ENCODE measurements at places on chromosomes 7 and 10.

- no peak for DNase-seq
These were observed at the start of gene IFIT1B for GRCh38 chr10:89377705-89378637. Gene IFIT1B, plus strand, starts transcription at chr10:89378056. Its CDS starts 80 bp downstream, at chr10:89378136.

GRCh38 chr10:47296156-47296894 lies 3.7 kb upstream of the GDF10 start:
- peak; percentile 34 for DNase-seq

- no peak for DNase-seq
These were observed 95.4 kb downstream of the TRIL start for GRCh38 chr7:28862595-28863272.

DNA sequence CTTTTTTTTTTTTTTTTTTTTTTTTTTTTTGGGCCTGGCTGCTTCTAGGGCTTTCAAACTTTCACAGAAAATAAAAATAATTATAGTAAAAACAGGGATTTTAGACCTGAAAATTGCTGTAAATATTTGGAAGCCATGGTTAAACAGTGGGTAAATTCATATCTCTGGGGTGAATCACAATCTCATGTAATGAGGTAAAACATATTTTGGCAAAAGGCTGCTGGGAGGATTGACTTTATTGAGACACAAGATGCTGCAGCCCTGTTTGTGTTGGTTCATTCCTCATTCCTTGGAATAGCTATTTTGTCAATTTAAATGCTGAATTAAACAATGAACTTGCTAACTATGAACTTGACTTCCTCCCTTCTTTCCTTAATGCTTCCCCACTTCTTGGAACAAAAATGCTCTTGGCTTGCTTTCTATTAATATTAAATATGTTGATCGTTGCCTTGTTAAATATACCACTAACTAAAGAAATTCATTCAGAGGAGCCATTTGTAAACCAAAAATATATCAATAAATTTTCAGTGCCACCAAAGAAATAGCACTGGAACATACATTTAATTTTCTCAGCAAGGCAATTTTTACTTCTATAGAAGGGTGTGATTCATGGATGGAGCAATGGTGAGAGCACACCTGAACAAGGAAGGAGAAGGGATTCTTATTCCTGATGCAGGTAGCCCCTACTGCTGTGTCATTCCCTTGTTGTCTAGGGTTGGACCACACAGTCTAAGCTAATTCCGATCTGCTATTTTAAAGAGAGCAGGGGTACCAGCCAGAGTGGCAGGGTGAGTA lies 24.6 kb downstream of the AGK start:
- no peak for DNase-seq

- no peak for DNase-seq
These were observed 113.8 kb upstream of the CACUL1 start for GRCh38 chr10:118868589-118868988.

DNA sequence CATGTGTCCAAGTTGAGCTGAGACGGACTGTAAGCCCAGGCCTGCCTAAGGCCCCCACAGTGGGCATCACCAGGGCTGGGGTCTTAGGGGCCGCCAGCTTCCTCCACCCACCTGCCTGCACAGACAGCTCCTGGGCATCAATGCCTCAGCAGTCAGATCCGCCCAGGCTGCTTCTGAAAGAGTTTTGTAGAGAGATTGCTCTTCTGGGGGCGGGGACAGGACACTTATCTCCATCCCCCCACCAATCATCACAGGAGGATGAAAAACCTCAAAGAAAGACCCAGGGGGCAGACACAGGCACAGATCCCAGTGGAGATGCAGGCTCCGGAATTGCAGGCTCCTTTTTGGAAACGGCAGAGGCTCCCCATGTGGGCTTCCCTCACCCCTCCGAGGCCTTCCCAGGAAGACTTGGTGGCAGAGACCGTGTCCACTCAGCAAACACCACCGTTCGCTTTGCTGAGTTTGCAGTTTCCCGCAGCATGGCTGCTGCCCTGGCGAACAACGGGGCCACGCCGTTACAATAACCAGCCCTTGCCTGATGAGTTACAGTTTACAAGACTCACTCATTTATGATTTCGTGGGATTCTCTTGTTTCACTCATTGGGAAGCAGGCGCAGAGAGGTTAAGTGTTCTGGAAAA lies 96.4 kb downstream of the MKI67 start:
- DNase-seq, result no peak

DNA sequence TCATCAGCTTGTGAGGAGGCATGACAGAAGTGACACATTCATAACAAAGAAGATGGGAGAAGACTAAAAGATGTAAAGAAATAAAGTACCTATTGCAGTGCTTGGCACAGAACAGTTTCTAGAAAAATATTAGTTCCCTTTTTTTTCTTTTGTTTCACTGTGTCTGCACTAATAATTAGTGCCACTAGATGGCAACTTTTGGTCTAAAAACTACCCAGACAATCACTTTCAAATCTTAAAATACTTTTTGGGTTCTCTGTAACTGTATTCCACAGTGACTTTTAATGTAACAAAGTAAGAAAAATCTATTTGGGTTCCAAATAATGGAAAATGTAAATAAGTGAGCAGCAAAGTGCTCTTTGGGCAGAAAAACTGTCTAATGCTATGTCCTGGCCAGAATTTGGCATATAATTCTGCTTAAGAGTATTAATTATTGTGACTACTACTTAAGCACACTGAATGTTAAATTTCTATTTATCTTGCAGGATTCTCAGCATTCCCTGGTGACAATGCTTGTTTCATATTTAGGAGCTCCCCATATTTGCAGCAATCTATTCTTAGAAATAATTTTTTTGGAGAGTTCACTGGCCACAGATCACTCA lies 134.8 kb upstream of the KIF5B start:
- peak; percentile 25 for DNase-seq

DNA sequence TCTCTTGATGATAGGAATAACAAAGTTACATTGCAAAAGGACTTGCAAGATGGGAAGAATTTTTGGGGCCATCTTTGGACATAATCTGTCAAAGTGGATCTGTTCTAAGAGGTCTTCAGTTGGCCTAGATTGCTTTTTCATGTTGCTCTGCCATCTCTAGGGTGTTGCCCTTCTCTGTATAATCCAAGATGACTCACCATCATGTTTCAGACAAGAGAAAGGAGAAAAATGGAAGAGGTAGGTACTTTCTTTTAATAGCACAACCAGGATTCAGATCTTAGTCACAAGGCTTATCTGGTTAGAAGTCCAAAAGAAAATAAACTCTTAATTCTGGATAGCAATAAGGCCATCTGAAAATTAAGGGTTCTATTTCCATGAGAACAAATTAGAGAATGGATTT lies 38.7 kb upstream of the FOXP2 start:
- no peak for DNase-seq

DNA sequence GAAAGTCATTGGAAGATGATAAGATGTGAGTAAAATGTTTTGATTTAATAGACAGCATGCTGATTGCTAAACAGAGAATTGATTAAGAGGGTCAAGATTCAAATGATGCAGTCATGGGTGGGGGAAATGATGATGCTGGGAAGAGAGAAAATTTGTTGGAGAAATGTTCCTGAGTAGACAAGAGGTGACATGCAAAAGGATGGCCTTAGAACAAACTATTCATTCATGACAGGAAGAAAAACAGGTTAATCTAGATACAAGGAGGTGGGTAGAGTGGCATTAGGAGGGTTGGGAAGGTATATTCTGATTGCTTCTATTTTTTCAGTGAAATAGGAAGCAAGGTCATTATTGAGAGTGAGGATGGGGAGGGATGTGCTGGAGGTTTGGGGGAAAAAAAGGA lies 146.7 kb downstream of the SEM1 start:
- no peak for DNase-seq

DNA sequence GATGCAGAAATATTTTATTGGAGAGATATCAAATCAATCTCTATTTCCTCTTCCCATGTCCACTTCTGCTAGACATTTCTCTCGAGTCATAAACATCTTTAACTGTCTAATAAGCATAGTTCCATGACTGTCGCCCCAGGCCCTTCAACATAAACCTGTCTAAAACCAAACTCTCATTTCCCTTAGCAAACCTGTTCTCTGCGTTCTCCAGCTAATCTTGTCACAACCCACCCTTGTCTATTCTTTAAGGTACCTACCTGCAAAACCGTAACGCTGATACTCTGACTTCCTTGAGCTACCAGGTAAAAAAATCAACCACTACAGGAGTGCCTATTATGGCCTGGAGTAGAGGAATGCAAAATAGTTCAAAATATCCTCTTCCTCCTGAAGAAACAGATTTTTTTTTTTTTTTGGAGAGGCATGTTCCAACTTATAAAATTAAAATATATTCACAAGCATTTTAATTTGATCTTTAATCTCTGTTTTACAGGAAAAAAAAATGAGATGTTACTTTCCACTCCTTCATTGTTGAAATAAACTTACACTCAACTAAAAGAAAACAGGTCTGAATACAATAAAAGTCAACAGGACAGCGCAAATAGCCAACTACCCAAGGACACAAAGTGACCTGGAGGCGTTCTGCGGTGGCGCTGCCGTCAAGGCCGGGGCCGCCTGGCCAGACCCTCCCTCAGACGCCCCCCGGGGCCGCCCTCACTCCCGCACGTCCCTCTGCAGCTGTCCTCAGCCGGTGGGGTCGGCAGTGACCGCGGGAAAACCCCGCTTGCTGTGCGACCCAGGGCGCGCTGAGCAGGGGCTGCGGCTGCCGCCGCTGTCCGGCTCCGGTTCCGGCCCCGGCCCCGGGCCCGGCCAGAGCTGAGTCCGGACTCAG lies 765 bp downstream of the SLC25A40 start:
- DNase-seq, result peak; percentile 39

- no peak for DNase-seq
These were observed 9.2 kb downstream of the CCDC201 start for GRCh38 chr7:45863715-45864114.

DNA sequence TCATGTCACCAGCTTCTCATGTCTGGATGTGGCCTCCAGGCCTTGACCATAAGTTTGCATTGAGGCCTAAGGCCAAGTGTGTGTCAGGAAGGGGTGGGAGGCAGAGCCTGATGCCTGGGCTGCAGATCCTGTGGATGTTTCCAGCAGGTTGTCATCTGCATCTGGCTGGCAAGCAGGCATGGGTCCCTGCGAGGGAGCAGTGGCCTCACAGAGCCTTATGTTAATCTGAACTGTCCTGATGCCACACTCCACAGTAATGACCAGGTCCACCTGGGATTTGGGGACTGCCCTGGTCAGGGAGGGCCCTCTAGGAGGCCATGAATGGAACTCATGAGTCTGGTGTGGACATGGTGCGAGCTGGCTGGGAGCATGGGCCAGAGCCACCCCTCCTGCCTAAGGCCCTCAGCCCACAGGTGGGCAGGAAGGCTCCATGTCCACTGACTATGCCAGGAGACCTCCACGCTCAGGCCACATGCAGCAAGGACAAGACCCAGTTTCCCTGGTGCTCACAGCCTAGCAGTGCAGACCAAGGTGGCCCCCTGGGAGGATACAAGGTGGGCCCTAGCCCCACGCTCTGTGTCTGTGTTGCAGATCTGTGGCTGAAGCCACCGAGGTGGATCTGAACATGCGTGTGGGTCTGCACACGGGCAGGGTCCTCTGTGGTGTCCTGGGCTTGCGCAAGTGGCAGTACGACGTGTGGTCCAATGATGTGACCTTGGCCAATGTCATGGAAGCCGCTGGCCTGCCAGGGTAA lies 83.1 kb downstream of the ADCY1 start:
- DNase-seq, result no peak

DNA sequence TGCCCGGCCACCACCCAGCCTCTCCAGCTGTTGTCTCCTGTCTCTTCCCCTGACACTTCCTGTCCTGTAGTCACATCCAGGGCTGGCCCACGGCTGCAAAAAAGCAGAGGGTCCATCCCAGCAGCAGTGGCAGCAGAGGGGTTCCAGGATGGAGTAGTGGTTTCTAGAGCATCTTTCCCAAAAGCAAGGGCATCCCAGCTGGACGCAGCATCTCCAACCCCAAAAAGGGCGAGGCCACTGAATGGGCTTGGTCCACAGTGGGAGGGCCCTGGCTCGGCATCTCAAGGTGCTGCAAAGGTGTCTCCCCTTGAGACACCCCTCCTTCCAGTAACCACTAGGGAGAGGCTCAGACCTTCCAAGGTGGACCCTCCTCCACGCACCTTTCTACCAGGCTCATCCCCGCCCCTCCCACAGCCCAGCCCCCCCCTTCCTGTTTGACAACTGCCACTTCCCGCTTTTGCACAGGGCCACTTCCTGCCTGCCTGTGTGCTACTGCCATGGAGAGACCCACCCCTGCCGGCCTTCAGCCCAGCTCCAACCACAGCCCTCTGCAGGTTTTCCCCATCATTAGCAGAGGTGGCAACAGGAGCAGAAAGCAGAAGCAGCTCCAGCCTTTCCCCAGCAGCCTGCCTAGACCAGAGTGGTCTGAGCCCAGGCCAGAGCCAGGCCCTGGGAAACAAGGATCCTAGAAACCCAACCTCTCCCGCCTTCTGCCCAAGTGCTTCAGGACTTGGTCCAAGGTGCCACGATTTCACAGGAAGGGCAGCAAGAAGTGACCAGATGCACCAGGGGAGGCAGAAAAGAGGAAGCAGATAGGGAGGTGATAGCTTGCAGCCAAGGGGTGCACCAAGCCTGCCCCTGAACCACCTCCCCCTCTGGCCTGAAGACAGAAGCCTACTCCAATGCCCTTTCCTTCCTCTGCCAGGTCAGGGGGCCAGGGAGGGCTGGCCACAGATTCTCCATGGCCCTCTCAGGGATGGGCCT lies 8.6 kb downstream of the CAMK2G start:
- peak; percentile 70 for DNase-seq

DNA sequence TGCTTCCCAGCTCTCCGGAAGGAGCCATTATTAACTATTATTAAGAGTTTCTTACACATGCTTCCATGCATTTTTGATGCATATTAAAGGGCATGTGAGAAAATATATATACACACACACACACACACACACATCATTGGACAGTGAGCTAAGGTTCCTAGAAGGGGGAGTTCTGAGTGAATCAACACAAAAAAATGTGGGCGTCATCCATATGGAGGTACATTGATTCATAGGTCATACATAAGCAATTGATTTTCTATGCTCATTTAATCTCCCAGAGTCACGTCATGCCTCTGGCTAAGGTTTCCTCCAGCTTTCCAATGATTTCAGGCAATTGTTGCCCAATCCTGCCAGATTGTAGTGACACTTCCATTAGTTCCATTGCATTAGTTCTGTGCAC lies 269.4 kb downstream of the DNAJB9 start:
- DNase-seq, result no peak

DNA sequence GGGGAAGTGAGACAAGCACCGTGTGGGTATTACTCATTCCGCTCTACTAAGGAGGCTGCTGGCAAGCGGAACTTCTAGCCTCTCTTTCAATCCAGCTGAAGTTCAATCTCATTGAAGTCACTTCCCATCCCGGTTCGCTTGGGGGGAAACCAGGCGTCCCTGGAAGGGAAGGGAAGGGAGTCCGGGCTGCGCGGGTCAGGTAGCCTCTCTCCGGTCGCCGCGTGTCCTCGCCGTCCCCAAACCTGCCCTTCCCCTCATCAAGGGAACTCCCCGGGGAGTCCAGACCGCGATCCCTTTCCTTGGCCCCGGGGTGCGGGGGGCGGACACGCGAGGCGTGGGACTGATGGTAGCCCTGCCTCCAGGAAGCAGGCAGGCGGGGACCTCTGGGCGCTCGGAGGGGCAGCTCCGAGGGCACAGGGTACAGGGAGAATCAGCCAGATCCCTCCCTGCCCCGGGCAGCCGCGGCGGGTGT lies 598 bp upstream of the ZEB1 start:
- DNase-seq, result peak; percentile 86

DNA sequence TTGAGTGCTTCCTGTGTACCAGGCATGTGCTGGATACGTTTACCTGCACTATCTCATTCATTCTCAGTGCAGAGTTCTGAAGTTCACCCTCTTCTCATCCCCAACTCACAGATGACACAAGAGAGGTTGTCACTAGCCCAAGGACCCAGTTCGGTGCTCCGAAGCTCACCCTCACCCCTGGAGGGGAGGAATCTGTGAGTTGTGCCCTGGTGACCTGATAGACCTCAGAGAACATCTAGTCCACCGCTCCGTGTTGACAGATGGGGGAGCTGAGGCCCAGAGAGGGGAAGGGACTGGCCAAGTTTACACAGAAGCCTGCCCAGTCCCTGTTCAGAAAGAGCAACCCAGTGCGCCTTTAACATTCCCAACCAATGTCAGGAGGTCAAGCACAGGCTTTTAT lies 44.8 kb upstream of the EMX2 start:
- no peak for DNase-seq
